ENCODE measurements at places on chromosomes 5 and 9.

- DNase-seq = no peak
These were observed 34.9 kb downstream of the SYK start for GRCh38 chr9:90836411-90837080.

GRCh38 chr9:93947409-93948070, 7.6 kb downstream of the BARX1 start:
- no peak for DNase-seq

- no peak for DNase-seq
These were observed 5.0 kb downstream of the MTMR12 start for GRCh38 chr5:32307769-32308194.

DNA sequence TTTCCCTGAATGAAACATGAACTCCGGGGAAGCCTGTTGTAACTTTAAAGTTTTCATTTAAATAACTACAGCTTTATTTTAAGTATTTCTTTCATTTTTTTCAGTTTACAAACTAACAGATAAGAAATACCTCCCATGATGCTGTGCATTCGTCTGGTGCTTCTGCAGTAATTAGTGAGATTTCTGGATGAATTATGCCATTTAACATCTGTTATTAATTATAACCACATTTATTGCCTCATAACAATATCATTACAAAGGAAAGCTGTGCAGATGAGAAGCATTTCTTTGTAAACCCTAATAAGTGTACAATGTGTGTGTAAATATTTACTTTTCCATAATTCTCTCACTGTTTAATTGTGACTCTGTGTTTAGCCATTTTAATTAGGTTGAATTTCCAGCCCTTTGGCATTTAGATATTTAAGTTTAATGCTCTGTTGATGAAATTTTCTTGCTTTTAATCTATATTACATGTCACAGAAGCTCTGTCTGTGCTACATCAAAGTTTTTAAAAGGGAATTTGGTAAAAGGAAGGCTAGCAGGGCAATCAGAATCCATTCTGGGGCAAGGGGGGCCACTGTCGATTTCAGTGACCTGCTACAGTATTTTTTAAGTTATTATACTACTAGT, 418.0 kb downstream of the SPATA31D1 start:
- no peak for DNase-seq

DNA sequence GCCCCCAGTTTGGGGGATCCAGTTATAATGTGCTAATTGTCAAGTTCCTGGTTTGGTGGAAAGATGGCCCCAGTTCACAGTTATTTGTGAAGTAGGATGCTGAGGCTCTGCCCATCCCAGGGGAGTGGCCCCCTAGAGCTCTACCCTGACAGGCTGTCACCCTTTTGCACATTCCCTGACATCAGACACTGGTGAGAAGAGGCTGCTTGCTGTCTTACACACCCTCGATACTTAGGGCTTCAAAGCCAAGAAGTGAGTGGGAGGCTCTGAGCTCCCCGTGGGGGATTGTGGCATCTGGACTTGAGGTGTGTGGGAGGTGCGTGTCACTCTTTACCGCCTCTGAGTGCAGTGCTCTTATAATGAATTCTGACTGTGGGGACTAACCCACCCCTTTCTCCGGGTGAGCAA, 168.5 kb downstream of the DOCK2 start:
- DNase-seq = no peak

GRCh38 chr5:149370878-149371277, 8.2 kb downstream of the IL17B start:
- no peak for DNase-seq

DNA sequence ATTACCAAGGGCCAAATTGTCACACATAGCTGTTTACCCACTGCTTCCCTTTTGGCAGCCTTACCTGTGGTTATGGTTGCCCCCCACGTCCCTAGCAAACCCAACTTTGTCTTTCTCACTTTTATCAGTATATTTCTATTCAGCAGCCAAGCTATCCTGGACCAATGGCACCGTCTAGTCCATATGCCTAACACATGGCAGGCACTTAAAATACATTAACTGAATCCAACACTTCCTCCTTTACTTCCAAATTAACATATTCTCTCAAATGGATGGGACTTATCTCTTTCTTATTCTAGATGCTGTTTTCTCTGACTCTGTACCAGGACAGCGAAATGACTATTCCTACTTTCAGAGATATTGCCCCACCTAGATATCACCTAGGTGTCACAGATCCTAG, 50.9 kb upstream of the SLC44A1 start:
- no peak for DNase-seq

DNA sequence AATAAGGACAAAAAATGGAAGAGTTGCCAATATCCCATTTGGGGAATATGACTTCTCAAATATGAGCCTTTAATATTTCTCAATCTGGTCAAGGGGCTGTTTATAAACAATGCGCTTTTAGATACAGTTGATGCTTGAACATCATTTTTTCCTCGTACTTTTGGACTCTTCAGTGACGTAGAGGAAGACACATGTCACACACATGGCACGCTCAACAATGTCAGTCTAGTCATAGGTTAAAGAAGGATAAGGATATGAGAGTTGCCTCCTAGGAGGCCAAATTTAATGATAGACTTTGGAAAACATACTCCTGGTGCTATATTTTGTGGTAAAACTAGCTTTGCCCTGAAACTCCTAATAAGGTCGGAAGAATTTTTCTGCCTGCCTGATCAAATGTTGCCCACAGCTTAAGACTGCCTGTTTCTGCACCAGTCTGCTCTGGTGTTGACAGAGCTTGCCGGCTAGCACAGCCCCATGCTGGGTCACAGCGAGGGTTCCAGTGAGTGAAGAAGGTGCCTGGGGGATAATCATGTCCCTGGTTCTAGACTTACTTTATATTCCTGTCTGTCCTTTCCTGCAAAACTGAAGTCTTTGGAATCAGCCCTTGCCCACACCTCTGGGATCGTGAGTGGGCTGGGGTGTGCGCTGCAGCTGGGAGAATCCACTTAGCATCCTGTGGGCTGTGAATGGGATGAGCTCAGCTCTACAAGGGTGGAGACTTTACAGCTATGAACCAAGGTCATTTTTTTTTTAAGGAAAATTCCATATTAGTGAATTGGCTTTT, 230.8 kb upstream of the IRX4 start:
- DNase-seq = no peak

DNA sequence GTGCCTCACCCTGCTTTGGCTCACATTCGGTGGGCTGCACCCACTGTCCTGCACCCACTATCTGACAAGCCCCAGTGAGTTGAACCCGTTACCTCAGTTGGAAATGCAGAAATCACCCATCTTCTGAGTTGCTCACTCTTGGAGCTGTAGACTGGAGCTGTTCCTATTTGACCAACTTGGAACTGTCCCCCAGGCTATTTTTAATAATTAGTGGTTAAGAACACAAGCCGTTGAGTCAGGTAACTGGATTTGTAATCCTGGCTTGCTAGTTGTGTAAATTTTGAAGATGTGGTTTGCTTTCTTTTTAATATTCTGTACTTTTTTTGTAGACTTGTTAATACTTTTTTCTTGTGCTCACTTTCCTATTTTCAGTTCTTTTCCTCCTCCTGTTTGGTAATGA, 81.2 kb downstream of the CNTLN start:
- no peak for DNase-seq

DNA sequence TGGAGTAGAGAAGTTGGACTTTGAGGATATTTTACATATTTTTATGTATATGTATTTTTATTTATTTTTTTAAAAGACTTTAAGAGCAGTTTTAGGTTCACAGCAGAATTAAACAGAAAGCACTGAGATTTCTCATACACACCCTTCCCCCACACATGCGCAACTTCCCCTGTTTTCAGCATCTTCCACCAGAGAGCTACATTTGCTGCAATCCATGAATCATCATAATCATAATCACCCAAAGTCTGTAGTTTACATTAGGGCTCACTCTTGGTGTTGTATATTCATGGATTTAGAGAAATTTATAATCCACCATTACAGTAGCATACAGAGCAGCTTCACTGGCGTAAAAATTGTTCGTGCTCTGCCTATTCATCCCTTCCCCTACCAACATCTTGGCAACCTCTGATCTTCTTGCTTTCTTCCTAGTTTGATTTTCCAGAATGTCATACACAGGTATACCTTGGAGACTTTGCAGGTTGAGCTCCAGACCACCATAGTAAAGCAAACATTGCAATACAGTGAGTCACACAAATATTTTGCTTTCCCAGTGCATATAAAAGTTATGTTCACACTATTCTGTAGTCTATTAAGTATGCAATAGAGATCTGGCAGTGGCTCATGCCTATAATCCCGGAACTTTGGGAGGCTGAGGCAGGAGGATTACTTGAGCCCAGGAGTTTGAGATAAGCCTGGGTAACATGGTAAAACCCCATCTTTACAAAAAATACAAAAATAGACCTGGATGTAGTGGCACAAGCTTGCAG, 9.6 kb upstream of the CCDC171 start:
- no peak for DNase-seq

All from urinary bladder (tissue), 4 donors.